ENCODE measurements at places on chromosomes 6 and 20.

- no peak for DNase-seq
These were observed 57.3 kb downstream of the SMOC2 start for GRCh38 chr6:168498161-168498843.

GRCh38 chr6:119310486-119311036, 39.0 kb downstream of the MAN1A1 start:
- no peak for DNase-seq

DNA sequence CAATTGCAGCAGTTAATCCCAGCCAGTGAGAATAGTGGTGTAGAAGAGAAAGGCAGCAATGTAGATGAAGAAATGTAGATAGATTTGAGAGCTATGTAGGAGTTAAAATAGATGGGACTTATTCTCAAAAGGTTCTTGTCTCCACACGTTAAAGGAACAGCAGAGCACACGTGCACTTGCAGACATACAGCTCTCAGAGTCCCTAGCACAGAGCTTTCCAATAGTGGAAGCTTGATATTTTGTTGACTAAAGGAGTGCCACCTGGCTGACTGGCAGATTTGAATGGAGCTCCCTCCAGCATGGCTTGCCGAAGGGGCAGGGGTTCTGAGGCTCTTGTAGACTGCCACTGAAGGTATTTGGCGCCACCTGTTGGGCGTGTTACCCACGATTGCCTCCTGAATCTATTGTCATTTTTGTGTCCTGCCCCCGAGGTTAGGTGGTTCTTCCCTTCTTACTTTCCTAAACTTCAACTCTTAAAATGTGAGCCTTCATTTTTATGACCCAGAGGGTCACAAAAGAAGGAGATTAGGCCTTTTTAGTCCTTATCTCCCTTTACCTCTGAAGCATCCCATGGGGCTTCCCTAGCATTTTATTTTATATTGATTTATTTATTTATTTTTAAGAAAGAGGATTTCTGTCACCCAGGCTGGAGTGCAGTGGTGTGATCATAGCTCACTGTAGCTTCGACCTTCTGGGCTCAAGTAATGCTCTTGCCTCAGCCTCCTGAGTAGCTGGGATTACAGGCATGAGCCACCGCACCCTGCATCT, 16.4 kb downstream of the BRD2 start:
- peak; percentile 47 for DNase-seq

GRCh38 chr6:3419624-3420272, 37.1 kb downstream of the SLC22A23 start:
- DNase-seq = no peak

GRCh38 chr6:152636609-152637295, 410 bp downstream of the SYNE1 start:
- no peak for DNase-seq

DNA sequence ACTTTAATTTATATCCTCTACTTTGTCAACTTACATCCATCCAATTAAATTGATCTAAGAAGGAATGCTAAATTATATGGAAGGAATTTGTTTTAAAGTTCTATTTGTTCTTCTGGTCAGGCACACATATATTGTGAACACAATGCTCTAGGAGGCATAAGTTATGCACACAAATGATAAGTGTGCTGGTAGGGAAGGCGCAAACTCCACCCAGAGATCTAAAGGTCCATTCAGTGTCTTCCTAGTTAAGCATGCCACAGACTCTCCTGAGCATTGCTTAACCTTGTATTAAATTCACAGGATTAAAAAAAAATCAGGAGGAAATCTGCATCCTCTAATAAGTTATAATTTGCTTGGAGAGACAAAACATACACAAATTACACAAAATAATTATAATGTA, 127.3 kb downstream of the RALGAPA2 start:
- no peak for DNase-seq

DNA sequence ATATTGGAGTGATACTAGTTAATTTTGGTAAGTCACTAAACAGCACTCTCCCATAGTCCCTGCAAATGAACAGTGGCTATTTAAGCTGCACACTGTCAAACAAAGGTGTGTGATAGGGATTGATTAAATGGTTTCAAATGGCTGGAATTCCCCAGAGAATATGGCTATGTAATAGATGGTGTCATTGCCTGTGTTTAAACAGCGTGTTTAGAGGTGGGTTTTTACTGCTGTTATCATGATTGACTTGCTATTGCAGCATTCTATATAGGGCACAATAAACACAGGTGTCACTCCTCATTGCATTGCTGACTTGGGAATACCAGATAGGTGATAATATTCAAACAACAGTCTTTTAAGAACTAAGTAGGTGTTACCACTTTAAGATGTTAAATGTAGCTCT, 171.7 kb upstream of the MAN1A1 start:
- DNase-seq = no peak

- DNase-seq = no peak
These were observed 12.1 kb downstream of the CD93 start for GRCh38 chr20:23074052-23074451.

DNA sequence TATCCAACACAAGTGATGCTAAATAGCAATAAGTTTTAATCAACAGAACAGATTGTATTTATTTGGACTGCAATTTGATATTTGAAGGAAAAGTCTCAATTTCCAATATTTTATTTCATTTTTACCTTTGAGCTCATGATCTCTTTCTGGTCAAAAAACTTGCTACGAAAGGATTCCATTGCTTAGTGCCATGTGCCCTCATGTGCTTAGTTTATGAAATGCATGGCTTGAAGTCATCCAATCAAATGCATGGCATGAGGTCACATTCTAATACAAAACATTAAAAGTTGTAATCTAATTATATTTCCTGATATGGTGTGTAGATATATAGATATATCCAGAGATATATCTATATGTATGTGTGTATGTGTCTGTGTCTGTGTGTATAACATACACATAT, 321.2 kb upstream of the ADGRB3 start:
- DNase-seq = no peak

DNA sequence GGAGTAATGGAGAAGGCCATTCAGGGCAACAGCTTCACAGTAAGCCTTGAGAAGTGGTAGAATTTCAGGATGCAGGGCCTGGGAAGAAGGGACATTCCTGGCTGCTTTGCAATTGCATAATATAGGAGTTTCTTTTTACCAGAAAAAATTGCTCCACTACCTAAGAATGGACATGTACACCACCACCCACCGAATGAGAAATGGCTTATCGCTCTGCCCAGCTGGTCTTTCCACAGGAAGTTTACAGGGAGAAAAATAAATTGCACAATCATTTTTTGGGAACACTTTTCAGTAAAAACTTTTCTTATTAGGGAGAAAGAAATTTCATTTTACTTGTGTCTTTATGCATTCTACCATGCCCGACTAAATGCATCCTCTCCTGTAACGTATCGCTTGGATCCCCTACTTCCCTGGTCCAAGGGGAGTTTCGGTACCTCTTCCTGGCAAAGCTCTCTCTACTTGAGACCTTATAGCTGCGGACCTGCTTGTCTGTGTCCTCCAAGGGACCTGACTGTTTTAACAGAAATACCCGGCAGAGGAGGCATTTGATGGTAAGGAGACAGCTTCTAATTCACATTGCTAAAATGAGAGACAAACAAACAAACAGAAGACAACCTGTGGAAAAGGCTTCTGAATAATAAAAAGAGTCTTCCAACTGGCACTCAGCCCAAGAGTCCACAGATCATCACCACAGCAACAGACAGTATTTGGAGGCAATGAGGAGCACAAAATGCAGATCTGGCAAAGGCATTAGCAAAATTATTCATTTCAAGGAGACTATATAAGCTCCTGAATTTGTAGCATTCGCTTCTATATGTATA, 54.2 kb downstream of the MAP3K5 start:
- no peak for DNase-seq

- no peak for DNase-seq
These were observed 19.4 kb upstream of the SDHAF4 start for GRCh38 chr6:70547313-70547712.

Measured in NCI-H1417 treated with DMSO at 0.1 percent for 48 hours (cell line).